ENCODE measurements at places on chromosomes 1 and 21. TPM values are rescaled to one million over a fixed set of nuclear protein-coding genes. Genes with fewer than 3 reads are reported as not detected.

Gene LRRC38
- 0.63 TPM for total RNA-seq

GRCh38 chr1:52738893-52739292 is 12.6 kb downstream of the ZYG11B start:
- no peaks in the 10 kb centered on the region for H3K4me1 ChIP-seq
- no peak overlapping the region for H3K4me3 ChIP-seq
- no peaks in the 10 kb centered on the region for H3K36me3 ChIP-seq
- H3K27me3 ChIP-seq: no peaks in the 10 kb centered on the region
- H3K27ac ChIP-seq: no peak overlapping the region
- DNase-seq: no peak

- no peak overlapping the region for H3K27ac ChIP-seq
- peaks cover 66% of the 10 kb centered on the region for H3K27me3 ChIP-seq
- peaks cover 4% of the 10 kb centered on the region for H3K36me3 ChIP-seq
- DNase-seq: no peak
- H3K4me3 ChIP-seq: no peak overlapping the region
These were observed 5.5 kb downstream of the CAPN2 start for GRCh38 chr1:223717695-223718363.

DNA sequence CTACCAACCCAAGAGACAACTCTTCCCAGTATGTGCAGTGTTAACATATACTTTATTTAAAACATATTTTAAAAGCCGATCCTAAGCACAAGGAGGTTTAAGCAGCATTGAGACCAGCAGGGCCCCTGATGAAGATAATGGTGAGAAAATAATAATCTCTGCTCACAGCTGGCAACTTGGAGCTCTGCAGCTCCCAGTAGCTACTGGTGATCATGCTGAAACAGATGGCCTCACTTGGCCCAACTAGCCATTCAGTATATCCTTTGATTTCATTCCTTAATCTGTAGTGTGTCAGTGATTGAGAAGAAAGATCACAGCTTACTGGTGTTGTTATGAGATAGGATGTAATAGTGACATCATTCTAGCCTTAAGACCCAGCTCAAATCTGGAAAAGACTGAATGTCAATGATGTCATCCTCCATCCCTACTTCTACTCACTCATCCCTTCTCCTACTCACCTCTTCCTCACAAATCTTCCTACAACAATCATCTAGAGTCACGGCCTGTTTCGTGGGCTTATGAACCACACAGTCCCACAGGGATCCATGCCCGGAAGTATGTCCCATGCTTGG is 817.9 kb downstream of the PLA2G4A start:
- no peak overlapping the region for H3K4me3 ChIP-seq
- no peaks in the 10 kb centered on the region for H3K4me1 ChIP-seq
- H3K27ac ChIP-seq: no peak overlapping the region
- no peaks in the 10 kb centered on the region for H3K36me3 ChIP-seq
- no peaks in the 10 kb centered on the region for H3K27me3 ChIP-seq
- DNase-seq: no peak

- DNase-seq: no peak
- no peaks in the 10 kb centered on the region for H3K27me3 ChIP-seq
- no peaks in the 10 kb centered on the region for H3K36me3 ChIP-seq
- no peaks in the 10 kb centered on the region for H3K4me1 ChIP-seq
These were observed 78.8 kb downstream of the CCDC185 start for GRCh38 chr1:223472057-223472456.

- no peaks in the 10 kb centered on the region for H3K27me3 ChIP-seq
- no peaks in the 10 kb centered on the region for H3K4me1 ChIP-seq
- no peak overlapping the region for H3K4me3 ChIP-seq
- no peak for DNase-seq
These were observed 38.1 kb upstream of the GREM2 start for GRCh38 chr1:240649733-240650721.

- H3K36me3 ChIP-seq: no peaks in the 10 kb centered on the region
- H3K4me3 ChIP-seq: peak overlapping the region; percentile 63
- H3K4me1 ChIP-seq: peaks cover 19% of the 10 kb centered on the region
- H3K27ac ChIP-seq: no peak overlapping the region
- peak; percentile 61 for DNase-seq
These were observed 1.6 kb downstream of the IGSF21 start for GRCh38 chr1:18109058-18109755.

GRCh38 chr1:48547561-48548220 is 75.7 kb upstream of the SPATA6 start:
- H3K4me3 ChIP-seq: no peak overlapping the region
- no peak overlapping the region for H3K27ac ChIP-seq
- H3K4me1 ChIP-seq: no peaks in the 10 kb centered on the region
- no peaks in the 10 kb centered on the region for H3K36me3 ChIP-seq
- no peak for DNase-seq
- 0 out of 2 replicates have a peak, but pooled peaks cover 2% of the 10 kb centered on the region for H3K27me3 ChIP-seq

GRCh38 chr1:151629278-151629677 is 17.4 kb downstream of the SNX27 start:
- no peak for DNase-seq
- H3K27ac ChIP-seq: no peak overlapping the region
- no peak overlapping the region for H3K4me3 ChIP-seq
- H3K36me3 ChIP-seq: no peaks in the 10 kb centered on the region
- no peaks in the 10 kb centered on the region for H3K4me1 ChIP-seq
- no peaks in the 10 kb centered on the region for H3K27me3 ChIP-seq

Gene PCSK9
- total RNA-seq: 33.8 TPM

DNA sequence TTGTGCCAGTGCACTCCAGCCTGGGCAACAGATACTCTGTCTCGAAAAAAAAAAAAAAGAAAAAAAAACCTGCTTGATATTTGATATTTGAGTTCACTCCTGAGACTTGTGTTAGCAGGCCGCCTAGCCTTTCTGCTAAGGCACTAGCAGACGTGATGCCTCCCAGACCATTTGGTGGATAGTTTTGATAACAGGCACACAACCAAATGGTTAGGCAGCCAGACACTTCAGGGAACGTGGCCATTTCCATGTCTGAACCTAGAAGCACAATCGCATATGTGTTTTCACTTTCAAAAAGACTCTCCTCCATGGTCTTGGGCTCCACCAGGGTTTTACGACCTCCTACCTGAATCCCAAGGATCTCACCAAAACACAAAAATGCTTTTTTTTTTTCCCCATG is 1319.5 kb downstream of the BRINP3 start:
- H3K27me3 ChIP-seq: no peaks in the 10 kb centered on the region
- H3K4me3 ChIP-seq: no peak overlapping the region
- no peak for DNase-seq
- H3K36me3 ChIP-seq: no peaks in the 10 kb centered on the region
- no peak overlapping the region for H3K27ac ChIP-seq

DNA sequence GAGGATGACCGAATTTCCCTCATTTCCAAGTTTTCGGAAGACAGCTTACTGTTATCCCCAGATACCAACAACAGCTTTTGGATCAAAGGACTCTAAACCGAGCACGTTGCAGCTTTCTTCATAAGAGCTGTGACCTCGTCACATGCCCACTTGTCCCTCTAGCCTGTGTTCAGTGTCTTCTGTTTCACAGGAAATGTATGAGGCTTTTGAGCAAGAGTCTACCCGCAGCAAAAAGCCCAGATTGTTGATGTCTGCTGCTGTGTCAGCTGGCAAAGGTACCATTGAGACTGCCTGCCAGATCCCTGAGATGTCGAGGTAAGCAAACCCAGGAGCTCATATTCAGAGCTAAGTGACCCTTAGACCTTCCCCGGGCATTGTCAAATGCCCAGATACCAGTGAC is 24.1 kb downstream of the CHI3L2 start:
- H3K4me3 ChIP-seq: no peak overlapping the region
- H3K4me1 ChIP-seq: no peaks in the 10 kb centered on the region
- DNase-seq: no peak
- H3K27ac ChIP-seq: no peak overlapping the region
- no peaks in the 10 kb centered on the region for H3K36me3 ChIP-seq

GRCh38 chr1:75984781-75985180 is 52.6 kb upstream of the ASB17 start:
- no peaks in the 10 kb centered on the region for H3K4me1 ChIP-seq
- DNase-seq: no peak
- H3K36me3 ChIP-seq: no peaks in the 10 kb centered on the region
- no peak overlapping the region for H3K4me3 ChIP-seq
- no peak overlapping the region for H3K27ac ChIP-seq

Gene ACTN2
- total RNA-seq: 4.1 TPM

DNA sequence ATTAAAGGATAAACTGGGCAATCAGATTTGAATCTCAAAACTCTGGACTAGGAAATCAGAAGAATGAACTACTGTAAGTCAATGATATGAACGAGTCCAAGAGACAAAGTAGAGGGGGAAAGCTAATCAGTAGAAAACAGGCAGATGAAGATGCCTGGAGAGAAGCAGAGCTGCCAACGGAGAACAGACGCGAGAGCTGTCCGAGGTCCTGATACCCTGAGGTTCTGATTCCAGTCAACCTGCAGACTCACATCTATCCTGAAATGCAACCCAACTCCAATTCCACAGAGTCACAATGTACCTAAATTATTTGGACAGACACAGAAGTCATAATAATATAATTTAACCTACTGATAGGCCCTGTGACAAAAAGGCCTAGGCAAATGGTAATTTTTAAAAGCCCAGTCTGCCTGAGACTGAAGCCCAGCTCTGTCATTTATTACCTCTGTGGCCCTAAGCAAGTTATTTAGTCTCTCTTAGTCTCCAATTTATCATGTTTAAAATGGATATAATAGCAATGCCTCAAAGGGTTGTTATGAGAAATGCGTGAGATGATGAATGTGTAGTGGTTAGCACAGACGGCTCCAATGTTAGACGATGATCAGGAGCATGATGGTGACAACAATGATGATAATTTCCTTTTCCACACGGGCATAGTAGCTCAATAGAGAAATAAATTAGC is 33.4 kb downstream of the RGS7 start:
- peak; percentile 82 for DNase-seq
- no peaks in the 10 kb centered on the region for H3K27me3 ChIP-seq
- H3K4me3 ChIP-seq: no peak overlapping the region
- H3K27ac ChIP-seq: no peak overlapping the region
- H3K36me3 ChIP-seq: no peaks in the 10 kb centered on the region

GRCh38 chr1:93904228-93904627 is 5.0 kb downstream of the GCLM start:
- H3K4me1 ChIP-seq: no peaks in the 10 kb centered on the region
- H3K27ac ChIP-seq: no peak overlapping the region
- no peak overlapping the region for H3K4me3 ChIP-seq
- DNase-seq: no peak
- no peaks in the 10 kb centered on the region for H3K36me3 ChIP-seq

Gene FCRL1
- total RNA-seq: not detected

Gene DNASE2B
- not detected for total RNA-seq

DNA sequence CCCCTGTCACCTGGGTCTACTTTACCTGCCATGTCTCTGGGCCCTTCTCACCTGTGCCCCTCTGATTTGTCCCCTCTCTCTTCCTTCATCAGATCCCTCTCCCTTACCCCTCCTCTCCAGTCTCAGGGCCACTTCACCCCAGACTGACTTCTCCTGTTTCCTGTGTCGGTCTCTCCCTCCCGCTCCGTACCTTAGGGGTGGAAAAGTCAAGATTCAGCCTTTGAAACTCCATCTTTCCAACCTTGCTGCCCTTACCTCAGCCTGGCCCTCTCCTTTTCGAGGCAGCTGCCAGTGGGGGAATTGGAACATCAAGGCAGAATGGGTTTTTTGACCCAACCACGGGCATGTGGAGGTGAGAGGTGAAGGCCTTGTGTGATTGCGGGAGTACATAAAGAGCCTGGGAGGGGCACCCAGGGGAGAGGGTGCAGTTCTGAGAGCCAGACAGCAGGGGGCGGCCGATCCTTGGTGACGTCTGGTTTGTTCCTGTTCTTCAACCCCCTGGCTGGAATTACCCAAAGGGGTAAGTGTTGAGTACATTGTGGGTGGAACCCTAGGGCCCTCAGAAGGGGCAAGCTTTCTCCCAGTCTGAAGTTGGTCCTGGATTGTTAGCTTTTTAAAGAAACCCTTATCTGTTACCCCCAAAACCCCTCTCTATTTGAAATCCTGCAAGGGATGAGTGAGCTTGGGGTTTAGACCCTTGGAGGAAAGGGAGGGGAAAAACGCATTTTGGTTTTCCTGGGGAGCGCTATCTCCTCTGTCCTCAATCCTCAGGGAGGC is 12.3 kb upstream of the DMBX1 start:
- H3K27ac ChIP-seq: no peak overlapping the region
- H3K4me1 ChIP-seq: peaks cover 3% of the 10 kb centered on the region
